ENCODE measurements at places on chromosomes 4 and X.

DNA sequence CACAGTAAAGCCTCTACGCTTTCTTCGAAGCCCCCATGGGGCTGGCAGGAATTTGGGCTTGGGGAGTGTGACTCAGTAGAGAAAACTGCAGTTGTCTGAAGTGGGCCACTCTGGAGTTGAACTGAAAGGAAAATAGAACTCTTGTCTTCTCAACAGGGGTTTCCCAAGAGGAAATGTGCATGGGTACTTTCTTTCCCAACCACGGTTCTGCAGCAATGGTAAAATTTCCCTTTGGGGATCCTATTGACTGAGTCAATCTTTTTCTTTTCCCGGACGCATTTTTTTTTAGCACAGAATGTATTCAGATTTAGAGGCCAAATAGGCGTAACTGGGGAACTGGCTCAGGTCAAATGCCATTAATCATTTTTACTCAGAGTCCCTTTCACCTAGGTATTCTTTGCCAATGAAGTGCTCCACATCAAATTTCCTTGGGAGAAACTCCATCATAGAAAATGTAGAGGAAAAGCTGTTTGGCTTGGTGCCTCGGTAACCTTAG lies 269.3 kb downstream of the STIM2 start:
- no peak for DNase-seq

GRCh38 chr4:2269206-2269531 lies 7.3 kb upstream of the MXD4 start:
- no peak for DNase-seq

DNA sequence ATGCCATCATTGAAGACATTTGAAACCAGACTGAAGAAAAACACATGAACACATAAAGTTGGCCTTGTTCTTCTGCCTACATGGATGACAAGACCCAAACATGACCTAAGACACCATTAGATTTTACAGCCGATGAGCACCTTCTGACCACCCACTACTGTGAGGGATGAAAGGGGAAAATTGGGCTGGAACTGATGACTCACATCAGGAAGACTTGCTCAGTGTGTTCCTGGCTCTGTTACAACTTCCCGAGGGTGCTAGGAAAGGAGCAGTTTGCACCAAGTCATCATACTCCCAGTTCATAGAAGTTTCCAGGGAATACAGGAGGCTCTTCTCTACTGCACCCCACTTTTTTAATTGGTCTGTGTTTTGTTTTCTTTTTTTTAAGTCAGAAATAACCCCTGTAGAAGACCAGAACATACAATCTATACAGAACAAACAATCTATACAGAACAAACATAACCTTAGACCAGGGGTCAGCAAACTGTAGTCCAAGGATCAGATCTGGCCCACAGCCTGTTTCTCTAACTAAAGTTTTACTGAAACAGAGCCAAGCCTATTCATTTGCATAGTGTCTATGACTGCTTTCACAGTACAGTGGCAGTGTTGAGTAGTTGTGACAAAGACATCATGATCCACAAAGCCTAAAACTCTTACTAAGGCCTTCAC lies 25.3 kb downstream of the BTC start:
- DNase-seq, result no peak

- no peak for DNase-seq
Observed at GRCh38 chrX:20681683-20682082, 415.0 kb upstream of the RPS6KA3 start.

DNA sequence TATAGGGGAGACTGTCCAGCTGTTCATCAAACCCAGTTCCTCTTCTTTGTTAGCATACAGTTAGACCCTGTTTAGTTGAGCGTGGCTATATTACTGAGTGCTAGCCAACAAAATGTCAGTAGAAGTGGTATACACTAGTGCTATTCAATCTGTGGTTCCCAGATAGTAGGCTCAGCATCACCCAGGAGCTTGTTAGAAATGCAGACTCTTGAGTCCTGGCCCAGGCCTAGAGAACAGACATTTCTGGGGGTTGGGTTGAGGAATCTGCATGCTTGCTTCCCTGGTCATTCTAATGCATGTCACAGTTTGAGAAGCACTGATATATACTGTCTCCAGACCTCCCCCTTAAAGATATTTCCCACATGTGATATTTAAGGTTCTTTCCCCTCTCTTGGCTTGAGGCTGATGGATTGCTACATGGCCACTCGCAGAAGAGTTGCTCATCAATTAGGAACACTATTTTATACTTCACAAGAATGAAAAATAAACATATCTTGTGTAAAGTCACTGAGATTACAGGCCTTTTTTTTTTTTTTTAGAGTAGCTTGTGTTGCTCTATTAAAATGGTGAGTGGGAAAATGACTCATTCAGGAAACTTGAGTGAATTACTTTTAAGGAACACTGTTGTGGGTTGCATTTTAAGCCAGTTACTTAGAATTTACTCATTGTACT lies 289.0 kb downstream of the STIM2 start:
- no peak for DNase-seq

GRCh38 chr4:10035130-10035529 lies 13.8 kb upstream of the SLC2A9 start:
- DNase-seq, result no peak

GRCh38 chr4:19577097-19577496 lies 674.6 kb upstream of the SLIT2 start:
- no peak for DNase-seq

DNA sequence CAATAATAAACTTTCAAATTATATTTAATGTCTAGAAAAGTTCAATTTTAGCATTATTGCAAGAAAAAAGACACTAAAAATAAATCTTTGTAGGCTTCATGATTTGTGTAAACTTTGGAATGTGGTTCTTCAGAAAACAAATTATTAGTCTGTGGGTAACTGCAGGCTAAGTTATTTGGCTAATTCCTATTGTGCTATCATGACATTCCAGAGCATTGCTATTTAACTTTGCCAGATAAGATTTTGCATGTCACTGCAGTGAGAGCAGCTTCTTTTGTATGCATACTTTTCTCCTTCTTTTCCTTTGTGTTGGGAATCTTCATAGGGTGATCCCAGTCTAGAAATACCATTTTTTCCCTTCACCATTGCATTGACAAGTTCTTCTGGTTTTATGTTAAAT lies 130.0 kb downstream of the AWAT2 start:
- DNase-seq, result no peak

DNA sequence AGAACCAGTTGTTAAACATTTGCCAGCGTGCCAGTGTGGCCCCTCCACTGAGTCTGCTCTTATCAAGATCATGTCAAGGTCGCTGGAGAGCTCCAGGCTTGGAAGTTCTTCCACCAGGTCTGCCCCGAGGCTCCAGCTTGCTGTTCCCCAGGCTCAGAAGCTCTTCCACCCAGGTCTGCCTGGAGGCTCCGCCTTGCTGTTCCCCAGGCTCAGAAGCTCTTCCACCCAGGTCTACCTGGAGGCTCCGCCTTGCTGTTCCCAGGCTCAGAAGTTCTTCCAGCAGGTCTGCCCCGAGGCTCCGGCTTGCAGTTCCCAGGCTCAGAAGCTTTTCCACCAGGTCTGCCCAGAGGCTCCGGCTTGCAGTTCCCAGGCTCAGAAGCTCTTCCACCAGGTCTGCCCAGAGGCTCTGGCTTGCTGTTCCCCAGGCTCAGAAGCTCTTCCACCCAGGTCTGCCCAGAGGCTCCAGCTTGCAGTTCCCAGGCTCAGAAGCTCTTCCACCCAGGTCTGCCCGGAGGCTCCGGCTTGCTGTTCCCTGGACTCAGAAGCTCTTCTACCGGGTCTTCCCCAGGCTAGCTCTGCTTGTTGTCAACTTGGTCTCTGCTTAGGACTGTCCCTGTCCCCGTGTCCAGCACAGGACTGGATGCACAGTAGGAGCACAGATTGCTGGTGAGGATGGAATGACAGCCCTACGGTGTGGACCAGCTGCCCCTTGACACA lies 54.4 kb downstream of the HMX1 start:
- DNase-seq, result no peak

- DNase-seq, result no peak
Observed at GRCh38 chrX:132758759-132759158, 199.7 kb downstream of the HS6ST2 start.

DNA sequence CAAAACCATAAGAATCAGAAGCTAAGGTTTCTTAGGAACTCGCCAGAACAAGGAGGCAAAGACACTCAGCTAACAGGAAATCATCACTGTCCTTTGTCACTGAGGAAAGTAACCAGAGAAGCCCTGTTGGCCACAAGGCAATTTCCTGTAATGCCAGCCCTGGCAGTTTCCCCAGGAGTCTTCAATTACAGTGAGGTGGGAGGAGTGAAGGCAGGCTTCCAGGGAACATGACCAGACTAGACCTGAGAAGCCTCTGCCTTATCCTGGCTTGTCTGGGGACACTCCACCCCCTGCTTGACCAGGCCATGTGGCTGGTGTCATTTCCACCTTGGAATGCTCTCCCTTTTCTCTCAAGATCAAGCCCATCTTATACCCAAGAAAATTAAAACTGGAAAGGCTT lies 125.3 kb downstream of the COL4A6 start:
- DNase-seq, result peak; percentile 21

DNA sequence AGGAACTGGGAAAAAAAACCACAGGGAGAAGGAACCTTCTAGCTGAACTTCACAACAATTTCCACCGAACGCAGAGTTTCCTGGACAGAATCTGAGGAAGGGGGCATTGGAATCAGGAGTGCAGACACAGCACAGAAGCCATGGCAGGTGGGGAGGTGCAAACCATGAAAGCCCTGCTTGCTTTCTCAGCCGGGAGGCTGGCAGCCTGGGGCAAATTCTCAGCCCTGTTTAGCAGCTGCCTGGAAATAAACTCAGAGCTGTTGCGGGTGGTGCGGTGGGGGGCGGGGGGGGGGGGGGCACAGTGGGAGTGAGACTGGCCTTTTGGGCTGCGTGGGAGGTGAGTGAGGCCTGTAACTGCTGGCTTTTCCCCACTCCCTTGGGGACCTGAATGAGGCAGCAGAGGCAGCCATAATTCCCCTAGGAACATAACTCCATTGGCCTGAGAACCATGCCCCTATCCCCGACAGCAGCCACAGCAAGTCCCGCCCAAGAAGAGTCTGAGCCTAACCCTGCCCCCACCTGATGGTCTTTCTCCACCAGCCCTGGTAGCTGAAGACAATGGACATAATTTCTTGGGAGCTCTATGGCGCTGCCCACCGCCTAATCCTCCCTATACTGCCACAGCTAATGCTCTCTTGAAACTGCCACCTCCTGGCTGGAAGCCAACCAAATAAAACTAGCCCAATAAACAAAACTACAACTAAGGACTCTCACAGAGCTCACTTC lies 176.3 kb downstream of the FAM13A start:
- peak; percentile 44 for DNase-seq

GRCh38 chr4:19913650-19914049 lies 338.1 kb upstream of the SLIT2 start:
- no peak for DNase-seq

DNA sequence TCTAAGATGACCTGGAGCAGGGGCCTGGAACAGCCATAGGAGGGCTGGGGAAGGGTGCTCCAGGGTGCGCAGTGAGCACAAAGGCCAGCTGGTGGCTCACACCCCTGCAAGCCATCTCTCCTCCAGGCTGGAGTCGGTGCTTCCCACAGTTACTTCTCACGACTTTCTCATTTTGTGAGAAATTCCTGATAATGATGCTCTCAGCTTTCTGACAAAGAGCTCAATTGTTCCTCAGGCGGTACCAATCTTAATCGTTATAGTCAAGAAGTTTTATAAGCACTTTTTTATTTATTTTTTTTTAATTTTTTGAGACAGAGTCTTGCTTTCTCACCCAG lies 11.7 kb upstream of the WFS1 start:
- no peak for DNase-seq

DNA sequence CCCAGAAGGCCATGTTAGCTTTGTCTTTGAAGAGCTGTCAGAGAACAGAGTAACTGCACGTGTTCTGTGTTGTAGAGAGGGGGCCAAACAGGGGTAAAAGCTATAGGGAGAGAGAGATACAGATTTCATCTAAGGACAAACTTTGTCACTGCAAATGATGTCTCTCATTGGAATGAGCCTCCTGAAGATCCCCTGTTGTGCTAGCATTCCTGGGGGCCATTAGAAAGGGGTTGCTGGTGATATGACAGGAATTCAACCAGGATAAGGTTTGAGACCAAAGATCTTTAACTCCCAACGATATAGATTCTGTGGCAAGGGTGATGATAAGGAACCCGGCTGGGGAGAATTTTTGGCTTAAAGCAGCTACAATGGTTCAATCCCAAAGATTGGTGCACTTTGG lies 16.8 kb downstream of the MID1 start:
- no peak for DNase-seq

DNA sequence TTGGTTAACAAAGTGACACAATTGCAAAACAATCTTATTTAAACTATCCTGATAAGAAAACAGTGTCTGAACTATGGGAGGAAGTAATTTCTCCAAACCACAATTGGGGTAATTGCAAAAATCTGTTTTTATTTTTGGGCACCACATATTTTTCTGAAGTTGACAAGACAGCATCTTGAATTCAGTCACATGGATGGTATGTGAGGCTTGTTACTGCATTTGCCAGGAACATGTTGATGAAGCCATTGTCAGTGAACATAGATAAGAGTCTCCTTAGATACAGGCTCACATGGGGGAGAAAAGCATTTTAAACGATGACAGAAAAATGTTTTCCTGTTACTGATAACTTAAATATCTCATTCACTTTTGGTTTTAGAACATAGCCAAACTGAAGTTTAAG lies 5.5 kb upstream of the USP53 start:
- no peak for DNase-seq

DNA sequence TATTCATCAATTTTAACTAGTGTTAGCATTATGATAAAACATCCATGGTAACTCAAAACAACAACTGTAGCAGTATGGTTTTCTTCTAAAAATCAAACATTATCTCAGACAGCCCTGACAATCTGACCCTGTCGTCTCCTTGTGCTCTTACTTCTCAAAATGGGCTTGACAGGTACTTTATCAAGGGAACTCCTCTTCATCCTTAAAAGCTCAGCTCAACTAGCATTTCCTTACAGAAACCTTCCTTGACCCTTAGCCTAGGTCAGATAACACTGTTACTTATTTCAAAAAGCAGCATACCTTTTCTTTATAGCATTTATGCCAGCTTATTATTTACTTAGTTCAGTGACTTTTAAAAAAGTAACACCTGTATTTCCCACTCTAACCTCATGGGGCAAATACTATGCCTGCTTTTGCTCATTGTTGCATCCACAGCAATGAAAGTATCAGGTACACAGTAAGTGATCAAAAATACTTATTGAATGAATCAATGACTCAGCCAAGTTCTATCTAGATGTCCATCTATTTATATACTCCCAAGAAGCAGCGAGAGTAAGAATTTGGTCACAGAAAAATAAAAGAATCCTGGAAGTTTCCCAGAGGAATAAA lies 41.9 kb downstream of the ADAMTS3 start:
- no peak for DNase-seq

DNA sequence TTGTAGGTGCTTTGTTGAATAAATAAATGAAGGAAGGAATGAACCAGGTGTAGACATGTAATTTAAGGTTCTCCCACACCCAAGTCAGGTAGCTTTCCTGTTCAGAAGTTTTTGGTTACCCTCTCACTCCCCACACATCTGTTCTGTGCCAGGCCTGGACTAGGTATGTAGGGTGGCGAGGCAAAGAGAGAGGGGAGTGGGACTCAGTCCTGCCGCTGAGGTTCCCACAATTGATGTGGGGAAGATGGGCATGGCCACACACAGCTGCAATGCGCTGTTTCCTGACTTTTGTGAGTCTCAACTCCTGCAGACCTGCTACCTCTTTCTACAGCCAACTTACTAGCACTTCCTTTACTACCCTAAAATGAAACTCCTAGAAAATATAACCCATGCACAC lies 88.9 kb downstream of the RTL5 start:
- no peak for DNase-seq

- no peak for DNase-seq
Observed at GRCh38 chr4:22389240-22389870, 126.5 kb downstream of the ADGRA3 start.
